NCI-H1092 treated with DMSO at 0.1 percent for 48 hours (cell line): ENCODE measurements at places on chromosomes 1 and 21.

DNA sequence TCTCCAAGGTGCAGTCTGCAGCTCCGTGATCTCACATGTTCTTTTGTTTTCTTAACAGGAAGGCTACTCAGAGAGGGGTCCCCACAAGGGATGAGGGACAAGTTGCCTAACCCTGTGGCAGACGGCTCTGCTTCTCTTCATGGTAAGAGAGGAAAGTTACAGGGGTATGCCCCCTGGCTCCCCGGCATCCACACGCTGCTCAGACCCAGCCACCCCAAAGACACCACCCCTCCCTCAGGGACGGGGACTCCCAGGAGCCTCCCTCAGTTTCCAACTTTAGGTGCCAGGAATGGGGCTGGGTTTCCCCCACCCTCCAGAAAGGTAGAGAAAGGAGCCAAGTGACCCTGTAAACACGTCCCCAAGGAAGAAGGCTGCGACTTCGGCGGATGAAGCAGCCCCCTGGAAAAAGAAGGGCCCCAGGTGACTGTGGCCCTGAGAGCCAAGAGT, 19.7 kb downstream of the OPTC start:
- DNase-seq = no peak

DNA sequence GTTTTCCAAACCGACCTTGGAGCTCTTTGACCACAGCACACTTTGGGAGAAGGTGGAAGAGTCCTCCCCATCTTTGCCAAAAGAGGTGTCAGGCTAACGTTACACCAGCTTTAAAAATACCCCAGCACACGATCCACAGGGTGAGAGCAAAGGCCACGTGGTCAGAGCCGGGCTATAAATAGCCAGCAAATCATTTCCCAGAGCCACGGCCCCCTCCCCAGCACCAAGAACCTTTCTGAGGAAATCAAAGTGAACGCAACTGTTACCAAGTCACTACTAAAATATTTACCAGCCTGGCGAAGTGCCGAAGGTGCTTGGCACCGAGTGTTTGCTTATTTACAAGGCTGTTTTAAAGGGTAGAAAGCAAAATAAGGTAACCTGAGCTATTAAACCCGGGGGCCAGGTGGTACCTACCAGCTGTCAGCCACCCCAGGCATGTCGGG, 72.4 kb downstream of the CASZ1 start:
- peak; percentile 80 for DNase-seq

DNA sequence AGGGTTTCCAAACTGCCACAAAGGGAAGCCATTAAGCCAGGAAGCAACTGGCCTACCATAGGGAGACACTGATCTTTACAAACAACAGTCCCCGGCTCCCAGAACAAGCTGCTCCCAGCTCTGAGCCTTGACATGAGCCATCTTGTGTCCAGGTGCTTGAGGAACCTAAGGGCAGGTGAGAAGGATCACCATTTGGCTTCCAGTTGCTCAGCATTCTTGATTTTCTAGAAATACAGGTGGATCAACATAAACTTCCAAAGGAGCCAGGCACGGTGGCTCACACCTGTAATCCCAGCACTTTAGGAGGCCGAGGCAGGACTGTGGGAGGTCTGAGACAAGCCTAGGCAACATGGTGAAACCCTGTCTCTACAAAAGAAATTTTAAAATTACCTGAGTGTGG, 21.6 kb downstream of the ZBTB17 start:
- no peak for DNase-seq

DNA sequence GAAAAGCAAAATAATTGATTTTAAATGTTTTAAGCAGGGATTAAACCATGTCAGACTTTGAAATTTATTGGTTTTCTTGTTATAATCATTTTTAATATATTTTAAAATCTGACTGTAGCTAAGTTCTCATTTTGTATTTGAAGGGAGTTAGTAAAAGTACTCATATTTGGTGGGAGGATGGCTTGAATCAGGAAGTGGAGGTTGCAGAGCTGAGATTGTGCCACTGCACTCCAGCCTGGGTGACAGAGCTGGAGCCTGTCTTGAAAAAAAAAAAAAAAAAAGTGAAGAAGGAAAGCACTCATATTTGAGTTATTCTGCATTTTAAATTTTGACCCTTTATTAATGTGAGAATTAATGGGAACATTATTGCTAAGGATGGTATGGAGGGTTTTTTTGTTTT, 106.0 kb downstream of the RABGAP1L start:
- DNase-seq = no peak

GRCh38 chr1:23936481-23937176, 23.0 kb upstream of the PNRC2 start:
- no peak for DNase-seq

GRCh38 chr1:31628931-31629556, 11.6 kb downstream of the HCRTR1 start:
- no peak for DNase-seq

GRCh38 chr1:37471345-37472231, 2.8 kb upstream of the ZC3H12A start:
- DNase-seq = peak; percentile 7

DNA sequence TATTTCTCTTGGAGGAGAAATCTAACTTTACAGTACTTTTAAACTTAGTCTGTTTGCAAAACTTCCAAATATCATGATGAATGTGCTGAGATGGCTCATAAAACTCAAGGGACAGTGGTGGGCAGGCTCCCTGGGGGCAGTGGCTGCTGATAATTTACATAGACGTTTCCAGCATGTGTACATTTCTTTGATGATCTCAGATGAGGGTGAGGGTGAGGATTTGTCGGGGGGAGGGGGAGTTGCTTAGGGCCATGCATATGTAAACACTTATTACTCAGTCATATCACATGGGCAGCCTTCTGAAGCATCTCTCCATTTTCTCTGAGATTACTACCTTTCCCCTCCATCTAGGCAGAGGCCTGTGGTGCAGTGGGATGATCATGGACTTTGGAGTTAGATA, 152.9 kb upstream of the HMGB4 start:
- DNase-seq = no peak

DNA sequence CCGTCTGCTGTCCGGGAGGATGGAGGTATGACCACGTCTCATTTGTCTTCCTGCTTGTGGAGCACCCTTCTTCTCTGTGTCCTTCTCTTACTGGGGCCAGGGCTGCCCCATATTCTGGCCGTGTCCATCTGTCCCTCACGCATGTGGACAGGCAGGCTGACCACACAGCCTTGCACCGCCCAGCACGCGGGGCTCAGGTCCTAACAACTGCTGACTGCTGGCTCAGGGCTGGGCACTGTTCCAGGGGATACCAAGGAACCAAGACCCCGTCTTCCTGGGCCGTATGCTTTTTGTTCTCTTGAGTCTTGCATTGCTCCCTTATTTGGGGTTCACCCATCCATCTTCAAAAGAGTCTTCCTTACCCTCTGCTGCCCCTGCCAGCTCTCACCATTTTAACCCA, 17.5 kb upstream of the SPSB1 start:
- no peak for DNase-seq

DNA sequence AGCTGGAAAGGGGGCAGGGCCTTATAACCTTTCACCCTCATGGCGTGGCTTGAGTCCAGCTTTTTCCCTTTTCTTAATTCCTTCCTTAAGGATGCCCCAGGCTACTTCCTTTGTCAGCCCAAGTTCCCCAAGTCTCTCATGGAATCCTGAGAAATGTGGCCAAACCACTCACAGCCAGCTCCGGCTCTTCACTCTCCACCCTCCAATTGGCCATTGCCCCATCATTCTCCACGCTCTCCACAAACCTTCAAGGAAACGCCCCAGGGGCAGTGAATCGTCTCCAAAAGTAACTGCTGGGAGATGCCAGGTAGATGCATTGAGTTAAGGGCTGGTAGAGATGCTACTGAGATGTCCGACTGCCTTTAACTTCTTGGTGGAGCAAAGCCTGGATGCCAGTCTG, 113.5 kb upstream of the CD34 start:
- DNase-seq = no peak

GRCh38 chr1:119080586-119080985, 59.9 kb downstream of the WARS2 start:
- DNase-seq = no peak

DNA sequence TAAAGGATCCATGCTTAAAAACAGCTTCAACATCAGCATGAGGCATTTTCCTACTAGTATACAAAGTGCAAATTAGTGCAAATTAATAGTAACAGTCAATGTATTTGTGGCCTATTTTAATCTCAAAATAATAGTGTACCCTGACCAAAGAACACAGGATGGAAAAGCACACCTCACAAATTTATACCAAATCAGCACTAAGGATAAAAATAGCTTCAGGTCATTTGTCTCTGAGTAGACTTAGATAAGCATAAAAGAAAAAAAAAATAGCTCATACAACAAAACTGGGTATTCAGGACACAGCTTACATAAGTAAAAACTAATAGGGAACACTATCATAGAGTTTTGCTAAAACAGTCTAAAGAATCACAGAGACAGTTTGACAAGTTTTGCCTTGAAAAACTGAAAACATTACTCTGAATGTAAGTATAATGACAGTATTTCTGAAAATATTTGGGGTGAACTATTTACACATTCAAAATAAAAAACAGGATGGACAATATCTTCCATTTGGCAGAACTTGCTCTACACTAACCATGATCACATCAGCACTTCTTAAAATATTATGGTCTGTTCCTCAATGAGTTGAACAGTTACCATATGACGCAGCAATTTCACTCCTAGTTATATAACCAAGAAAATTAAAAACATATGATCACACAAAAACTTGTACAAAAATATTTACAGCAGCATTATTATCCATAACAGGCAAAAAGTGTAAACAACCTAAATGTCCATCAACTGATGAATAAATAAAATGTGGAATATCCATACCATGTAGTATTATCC, 46.3 kb downstream of the RNF115 start:
- DNase-seq = no peak

DNA sequence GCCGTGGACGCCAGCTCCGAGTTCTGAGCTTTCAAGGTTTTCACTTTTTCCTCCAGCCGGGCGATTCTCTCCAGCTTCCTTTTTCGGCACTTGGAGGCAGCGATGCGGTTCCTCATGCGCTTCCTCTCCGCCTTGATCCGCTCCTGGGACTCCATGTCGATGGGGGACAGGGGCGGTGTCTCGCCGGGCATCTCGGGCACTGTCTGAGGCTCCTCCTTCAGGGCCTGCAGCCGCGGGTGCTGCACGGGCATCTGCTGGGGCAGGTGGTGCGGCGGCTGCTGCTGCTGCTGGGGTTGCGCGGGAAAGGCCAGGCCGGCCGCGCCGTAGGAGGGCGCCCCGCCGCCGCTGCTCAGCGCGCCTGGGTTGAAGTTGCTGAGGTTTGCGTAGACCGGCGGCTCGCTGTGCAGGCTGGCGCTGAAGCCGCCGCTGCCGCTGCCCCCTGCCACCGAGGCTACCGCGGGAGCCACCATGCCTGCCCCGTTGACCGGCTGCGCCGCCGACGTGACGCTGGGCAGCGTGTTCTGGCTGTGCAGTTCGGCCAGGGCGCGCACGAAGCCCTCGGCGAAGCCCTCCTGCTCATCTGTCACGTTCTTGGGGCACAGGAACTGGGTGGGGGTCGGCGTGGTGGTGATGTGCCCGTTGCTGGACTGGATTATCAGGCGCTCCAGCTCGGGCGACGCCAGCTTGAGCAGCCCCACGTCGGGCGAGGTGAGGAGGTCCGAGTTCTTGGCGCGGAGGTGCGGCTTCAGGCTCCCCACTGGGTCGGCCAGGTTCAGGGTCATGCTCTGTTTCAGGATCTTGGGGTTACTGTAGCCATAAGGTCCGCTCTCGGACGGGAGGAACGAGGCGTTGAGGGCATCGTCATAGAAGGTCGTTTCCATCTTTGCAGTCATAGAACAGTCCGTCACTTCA, 1.4 kb downstream of the JUN start:
- peak; percentile 24 for DNase-seq

DNA sequence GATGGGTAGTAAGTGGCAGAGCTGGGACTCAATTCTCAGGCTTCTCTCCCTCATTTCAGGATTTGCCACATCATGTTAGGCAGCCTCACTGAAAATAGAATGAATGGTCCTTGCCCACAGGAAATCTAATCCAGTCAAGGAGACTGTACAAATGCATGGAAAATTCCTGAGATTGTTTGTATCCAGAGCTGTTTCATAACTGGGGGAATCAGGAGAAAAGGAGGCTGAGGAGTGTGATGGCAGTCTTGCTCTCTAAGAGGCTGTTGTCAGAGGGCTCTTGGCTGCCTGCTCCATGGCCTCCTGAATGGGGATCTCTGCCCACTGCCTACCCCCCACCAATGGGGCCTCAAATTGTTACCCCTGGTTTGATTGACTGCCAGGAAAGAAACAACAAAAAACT, 141.9 kb upstream of the TNR start:
- no peak for DNase-seq
